ENCODE measurements at places on chromosomes 7 and 10.

GRCh38 chr10:62527019-62527827 lies 153.1 kb downstream of the ZNF365 start:
- DNase-seq = no peak

DNA sequence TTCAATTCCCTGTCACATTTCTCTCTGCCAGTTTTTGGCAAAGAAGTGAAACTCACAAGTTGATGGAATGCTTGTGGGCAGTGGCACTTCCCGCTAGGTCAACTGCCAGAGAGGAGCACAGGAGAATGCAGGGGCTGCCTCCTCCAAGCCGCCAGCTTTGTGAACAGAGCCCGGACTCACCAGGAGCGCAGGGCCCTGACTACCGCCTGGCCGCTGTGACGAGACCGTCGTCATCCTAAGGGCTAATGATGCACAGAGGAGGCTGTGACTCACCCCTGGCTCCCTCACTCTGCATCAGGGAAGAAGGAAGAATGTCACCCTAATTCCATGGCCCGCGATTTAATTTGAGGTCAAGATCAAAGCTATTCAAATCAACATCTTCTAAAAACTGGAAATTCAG lies 123.9 kb downstream of the TAX1BP1 start:
- no peak for DNase-seq

DNA sequence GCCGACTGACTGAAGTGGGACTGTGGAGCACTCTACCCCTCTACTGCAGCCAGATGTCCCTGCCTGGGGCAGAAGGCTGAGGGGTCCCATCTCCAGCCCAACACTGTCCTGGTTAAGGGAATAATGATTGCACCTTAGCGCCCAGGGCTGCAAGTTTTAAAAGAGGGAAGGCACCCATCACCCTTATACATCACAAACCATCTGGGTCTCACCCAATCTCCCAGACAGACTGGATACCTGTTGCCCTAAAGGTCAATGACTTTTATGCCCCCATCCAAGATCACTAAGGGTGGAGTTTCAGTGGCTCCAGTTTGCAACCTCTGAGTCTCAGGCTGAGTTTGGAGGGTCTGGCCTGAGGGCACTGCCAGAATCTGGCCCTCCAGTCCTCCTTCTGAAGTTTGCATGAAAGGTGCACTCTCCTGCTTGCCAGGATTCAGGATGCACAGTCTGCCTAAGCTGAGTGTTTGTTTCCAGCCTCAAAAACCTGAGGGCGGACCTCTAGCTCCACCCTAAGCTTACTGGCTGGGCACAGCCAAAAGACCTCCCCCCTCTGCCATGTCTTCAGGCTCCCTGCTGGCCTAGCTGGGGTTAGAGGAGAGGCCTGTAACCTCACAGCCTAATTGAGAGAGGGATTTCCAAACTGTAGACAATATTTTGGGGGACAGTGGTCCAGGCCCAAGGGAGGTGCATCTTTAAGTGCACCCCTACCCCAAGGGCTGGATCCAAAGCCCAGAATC lies 2.5 kb upstream of the EMX2 start:
- DNase-seq = no peak

DNA sequence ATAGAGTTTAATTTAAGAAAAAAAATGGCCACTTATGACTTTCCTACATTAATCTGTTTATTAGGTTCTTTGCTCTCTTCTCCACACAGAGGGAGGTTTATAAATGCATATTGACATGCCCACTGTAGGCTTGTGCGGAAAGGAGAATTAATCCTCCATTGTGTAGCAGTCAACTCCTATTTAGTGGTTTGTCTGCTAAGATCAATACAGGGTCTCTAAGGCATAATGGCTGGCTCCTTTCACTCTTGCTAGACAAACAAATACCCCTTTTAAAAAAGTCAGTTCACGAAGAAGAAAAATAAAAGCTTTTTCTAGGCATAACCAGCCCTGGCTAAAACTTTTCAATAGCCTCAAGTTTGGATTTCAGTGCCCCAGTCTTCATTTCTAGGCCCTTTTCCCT lies 141.6 kb downstream of the TSPAN12 start:
- DNase-seq = no peak

DNA sequence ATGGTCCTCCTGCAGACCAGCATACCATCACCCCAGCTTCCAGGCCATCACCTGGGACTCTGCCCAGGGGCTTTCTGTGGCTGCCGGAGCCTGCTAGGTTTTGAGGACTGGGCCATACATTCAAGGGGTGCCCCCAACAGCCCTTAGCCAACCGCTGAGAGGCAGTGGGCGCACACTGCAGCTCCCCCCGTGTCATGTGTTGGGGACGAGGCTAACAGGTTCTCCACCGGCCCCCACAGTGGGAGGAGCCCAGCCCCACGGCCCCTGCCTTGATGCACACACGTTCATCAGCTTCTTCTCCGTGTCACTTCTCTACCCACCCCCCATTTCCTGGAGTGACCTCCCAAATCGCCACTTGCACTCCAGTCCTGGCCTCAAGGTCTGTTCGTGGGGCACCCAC lies 543.2 kb upstream of the FOXK1 start:
- DNase-seq = no peak

- no peak for DNase-seq
Measured at GRCh38 chr7:70092314-70093204, 494.3 kb downstream of the AUTS2 start.

GRCh38 chr10:96275685-96276418 lies 4.5 kb upstream of the BLNK start:
- DNase-seq = no peak

DNA sequence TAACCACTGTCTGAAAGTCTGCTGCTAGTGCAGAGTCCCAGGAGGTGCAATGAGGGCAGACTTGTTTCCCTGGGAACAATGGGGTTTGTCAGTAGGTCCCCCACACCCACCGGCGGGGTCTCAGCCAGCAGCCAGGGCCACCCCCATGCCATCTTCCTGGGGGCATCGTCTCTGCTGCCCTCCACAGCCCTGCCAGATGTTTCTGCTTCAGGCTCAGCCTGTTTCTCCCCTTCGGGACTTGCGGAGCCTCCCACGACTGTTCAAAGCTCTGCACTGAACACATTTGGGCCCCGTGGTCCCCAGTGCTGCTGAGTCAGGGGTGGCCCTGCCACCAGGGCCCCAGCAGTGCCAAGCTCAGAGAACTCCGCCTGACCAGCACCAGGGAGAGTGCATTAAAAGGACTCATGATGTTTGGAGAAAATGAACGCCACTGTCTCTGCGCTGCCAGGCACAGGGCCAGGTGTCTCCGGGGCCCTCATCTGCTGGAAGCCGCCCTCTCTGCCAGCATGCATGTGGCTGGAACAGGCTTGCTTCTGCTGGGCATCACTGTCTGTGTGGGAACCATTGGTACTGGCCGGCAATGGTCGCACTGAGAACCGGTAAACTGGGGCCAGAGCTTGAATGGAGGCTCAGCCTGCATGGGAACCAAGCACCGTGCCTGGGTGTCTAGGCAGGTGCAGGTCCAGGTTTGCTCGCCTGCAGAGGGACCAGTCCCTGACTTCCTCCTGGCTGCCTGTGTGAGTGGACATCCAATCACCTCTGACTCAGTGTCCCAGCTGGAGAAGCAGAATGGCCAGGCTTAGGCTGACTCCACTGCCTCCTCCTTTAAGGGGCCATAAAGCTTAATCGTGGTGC lies 345.1 kb downstream of the GLRX3 start:
- DNase-seq = no peak

DNA sequence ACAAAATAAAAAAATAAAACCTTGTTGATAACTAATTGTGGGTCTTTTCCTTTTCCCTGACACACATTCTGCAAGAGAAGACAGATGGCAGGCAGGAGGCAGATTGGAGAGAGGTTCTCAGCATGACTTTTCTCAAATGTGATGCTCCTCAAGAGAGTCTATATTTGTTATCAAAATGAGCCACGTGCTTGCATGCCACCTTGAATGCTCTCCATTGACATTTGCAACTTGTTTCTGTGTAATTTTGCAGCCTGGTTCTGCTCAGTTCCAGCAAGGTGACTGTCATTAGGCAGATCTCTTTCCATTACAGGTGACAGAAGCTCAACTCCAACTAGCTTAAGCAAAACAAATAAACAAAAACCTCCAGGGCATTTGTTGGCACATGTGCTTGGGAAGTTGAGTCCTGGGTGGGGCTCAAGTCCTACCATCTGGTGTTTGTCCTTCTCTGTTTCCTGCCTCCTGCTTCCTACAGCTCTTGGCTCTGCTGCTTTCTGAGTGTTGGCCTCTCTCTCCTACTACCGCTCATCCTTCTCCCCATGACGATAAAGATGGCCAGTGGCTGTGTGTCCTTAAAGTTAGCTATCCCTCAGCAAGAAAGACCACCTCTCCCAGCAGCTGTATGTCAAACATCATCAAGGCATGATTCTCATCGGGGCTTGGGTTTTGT lies 56.7 kb downstream of the GRK5 start:
- no peak for DNase-seq

Data from stimulated activated CD8-positive, alpha-beta memory T cell treated with anti-CD3 and anti-CD28 coated beads, Interleukin-4, amount 100 ng/mL, for 1 hour (primary cell).